ENCODE measurements at places on chromosomes 1 and 21. TPM values are rescaled to one million over a fixed set of nuclear protein-coding genes. Genes with fewer than 3 reads are reported as not detected.

TXNDC12 gene
- total RNA-seq = 36.0 TPM

OVAAL gene
- total RNA-seq = 0.09 TPM

PMVK gene
- total RNA-seq = 41.6 TPM

TNFRSF1B gene
- total RNA-seq = 0.42 TPM

GPATCH4 gene
- 88.6 TPM for total RNA-seq

FCAMR gene
- not detected for total RNA-seq

PDPN gene
- total RNA-seq = not detected

OR14I1 gene
- not detected for total RNA-seq

THRAP3 gene
- total RNA-seq = 68.0 TPM

SPATA21 gene
- total RNA-seq = 0.05 TPM

CCT3 gene
- 408 TPM for total RNA-seq

MYCL gene
- 1.4 TPM for total RNA-seq

TMEM125 gene
- total RNA-seq = not detected

PLXNA2 gene
- total RNA-seq = 2.0 TPM

RHBDL2 gene
- 2.3 TPM for total RNA-seq

TRNP1 gene
- total RNA-seq = 182 TPM

TRPM2 gene
- 8.0 TPM for total RNA-seq

TNFRSF25 gene
- 3.3 TPM for total RNA-seq

RBM11 gene
- total RNA-seq = not detected

MASP2 gene
- 0.31 TPM for total RNA-seq

KRTAP11-1 gene
- total RNA-seq = not detected

ELAPOR1 gene
- total RNA-seq = 0.44 TPM

KCNE2 gene
- total RNA-seq = not detected

GBP5 gene
- 0.05 TPM for total RNA-seq

NBPF9 gene
- total RNA-seq = 15.5 TPM

KRTAP8-1 gene
- total RNA-seq = not detected

PRAMEF12 gene
- total RNA-seq = not detected

TCHHL1 gene
- not detected for total RNA-seq

NMNAT2 gene
- 0.47 TPM for total RNA-seq

ADAMTS1 gene
- total RNA-seq = 0.22 TPM

OR13G1 gene
- not detected for total RNA-seq

FMN2 gene
- total RNA-seq = 3.7 TPM

GUCA2B gene
- total RNA-seq = not detected

BCAN gene
- 0.21 TPM for total RNA-seq

UMODL1 gene
- total RNA-seq = not detected

Measured in A549 treated with GW870086 at 1 μM for 4 hours (cell line).